Stimulated activated effector memory CD8-positive, alpha-beta T cell treated with anti-CD3 and anti-CD28 coated beads, Interleukin-12 subunit alpha, Interleukin-12 subunit beta, amount 100 ng/mL, for 72 hours (primary cell): ENCODE measurements at places on chromosomes 7 and 10.

- DNase-seq: no peak
Measured at GRCh38 chr7:3201937-3202710, 98.9 kb upstream of the SDK1 start.

DNA sequence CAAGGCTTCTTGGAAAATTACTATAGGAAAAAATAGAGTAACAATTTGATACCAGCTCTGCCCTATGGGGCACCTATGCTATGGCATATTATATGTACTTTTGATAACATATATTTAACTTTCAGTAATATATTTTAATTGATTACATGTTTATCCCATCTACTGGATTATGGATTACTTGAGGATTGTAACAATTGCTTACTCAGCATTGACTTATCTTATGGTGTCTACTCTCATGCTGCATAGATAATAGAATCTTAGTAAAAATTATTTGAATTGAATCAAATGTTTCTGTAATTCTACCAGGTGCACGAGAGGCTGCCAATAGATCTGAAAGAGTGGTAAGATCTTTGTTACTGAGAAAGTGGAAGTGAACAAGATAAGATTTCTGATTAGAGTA lies 57.8 kb upstream of the CALCR start:
- DNase-seq: no peak

DNA sequence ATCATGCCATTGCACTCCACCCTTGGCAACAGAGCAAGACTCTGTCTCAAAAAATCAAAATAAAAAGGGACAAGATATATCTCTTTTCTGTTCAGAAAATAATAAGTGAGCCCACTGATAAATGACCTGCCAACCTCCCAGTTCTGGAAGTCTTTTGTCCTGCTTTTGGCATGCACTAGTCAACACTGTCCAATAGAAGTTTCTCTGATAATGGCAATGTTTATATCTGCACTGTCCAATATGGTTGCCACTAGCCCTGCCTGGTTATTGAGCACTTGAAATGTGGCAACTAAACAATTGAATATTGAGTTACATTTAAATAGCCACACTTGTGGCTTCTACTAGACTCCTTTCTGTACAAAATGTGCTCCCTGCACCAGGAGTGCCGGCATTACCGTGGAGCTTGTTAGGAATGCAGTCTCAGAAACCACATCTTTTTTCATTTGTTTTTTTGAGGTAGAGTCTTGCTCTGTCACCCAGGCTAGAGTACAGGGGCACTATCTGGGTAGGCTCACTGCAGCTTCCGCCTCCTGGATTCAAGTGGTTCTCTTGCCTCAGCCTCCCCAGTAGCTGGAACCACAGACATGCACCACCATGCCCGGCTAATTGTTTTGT lies 229.7 kb downstream of the CACNB2 start:
- no peak for DNase-seq

- no peak for DNase-seq
Measured at GRCh38 chr7:3575753-3576531, 274.9 kb downstream of the SDK1 start.

- no peak for DNase-seq
Measured at GRCh38 chr10:111634191-111634590, 549.4 kb downstream of the GPAM start.

DNA sequence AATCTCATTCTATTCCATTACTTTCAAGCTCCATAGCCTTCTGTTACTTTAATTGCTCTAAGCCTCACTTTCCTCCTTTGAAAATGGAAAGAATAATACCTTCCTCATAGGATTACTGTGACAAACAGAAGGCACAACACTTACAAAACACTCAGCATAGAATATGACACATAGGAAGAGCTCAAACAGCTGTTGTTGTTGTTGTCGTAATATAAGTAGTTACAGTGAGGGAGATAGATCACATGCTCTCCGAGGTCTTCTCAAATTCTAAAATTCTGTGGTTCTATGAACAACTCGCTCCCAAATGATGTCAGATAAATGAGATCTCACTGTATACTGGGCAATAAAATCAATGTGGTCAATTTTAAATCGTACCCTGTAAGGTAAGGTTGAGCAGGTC lies 1049.3 kb upstream of the C7orf33 start:
- DNase-seq: no peak

DNA sequence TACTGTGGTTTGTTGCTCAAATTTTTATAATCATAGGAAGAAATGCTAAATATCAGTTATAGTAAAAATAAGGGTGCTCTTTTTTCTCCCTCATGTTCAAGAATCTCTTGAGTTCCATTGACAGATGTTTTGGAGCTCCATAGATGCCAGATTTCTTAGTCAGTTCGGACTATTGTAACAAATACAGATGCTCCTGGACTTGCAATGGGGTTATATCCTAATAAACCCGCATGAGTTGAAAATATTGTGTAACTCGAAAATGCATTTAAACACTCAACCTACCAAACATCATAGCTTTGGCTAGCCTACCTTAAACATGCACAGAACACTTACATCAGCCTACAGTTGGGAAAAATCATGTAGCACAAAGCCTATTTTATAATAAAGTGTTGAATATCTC lies 100.7 kb upstream of the CSTF2T start:
- DNase-seq: no peak
